Activated naive CD4-positive, alpha-beta T cell treated with anti-CD3 and anti-CD28 coated beads, Interleukin-2, amount 50 U/mL, for 16 hours (primary cell): ENCODE measurements at places on chromosomes 11 and 22.
A peak's percentile ranks its signal among the peaks of the same experiment; 100 is the strongest.

DNA sequence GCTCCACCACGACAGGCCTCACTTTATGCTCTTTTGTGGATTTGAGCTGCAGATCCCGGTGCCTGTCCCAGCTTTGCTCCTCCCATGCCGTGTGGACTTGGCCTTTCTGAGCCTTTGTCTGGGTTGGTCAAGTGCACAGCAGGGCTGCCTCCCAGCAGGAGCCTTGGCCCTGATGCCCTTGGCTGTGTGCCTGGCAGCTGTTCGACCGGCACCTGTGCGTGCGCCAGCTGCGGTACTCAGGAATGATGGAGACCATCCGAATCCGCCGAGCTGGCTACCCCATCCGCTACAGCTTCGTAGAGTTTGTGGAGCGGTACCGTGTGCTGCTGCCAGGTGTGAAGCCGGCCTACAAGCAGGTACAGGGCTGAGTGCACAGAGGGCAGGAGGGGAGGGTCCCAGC, 46.5 kb downstream of the MYO7A start:
- DNase-seq = no peak

GRCh38 chr11:2447951-2448650, 3.3 kb downstream of the KCNQ1 start:
- peak; percentile 6 for DNase-seq

GRCh38 chr11:119774172-119774763, 45.3 kb upstream of the NECTIN1 start:
- no peak for DNase-seq

DNA sequence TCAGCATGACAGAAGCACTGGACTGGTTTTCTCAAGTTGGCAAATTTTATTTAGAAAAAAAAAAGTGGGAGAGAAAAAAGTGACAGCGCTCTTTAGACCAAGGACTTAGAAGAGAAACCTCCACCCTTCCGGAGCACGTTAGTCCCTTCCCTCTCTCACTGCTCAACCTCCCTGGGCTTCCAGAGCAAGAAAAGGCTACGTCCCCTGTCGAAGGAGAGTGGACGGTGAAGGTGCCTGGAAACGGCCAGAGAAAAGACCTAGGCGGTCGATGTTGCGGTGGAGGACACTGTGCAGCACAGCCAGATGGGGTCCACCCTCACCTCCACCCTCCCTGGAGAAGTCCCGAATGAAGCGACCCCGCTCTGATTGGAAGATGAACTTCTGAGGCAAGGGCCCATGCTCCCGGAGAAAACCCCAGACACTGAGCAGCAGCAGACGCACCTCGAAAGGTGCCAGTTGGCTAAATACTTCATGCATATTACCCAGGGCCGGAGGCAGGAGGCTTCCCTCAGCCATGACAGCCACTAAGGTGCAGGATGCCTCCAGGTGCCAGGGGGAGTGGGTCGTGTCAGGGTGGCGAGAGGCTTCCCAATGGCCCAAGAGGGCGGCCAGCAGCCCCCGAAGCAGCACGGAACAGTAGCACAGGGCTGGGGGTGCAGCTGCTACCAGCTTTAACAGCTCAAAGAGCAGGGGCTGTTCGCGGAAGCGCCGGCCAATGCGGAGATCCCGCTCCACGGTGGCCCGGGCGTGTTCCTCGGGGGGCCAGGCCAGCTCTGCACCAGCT, 604 bp upstream of the GANAB start:
- no peak for DNase-seq

GRCh38 chr11:111427471-111427912, 48.4 kb upstream of the POU2AF1 start:
- no peak for DNase-seq

DNA sequence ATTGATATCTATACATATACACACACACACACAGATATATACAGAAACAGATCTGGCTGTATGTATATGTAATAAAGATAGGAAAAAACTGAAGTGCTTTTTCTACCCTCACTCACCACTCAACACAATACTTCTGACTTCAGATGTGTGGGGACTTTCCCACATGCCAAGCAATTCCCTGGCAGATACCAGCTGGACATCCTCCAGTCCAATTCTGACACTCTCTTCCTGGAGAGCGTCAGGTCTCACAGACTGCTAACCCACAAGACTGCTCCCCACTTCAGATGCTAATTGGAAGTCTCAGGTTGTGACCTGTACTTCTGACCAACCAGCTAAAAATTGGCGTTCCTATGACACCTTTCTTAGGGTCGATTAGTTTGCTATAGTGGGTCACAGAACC, 140.6 kb downstream of the ATG16L2 start:
- no peak for DNase-seq

DNA sequence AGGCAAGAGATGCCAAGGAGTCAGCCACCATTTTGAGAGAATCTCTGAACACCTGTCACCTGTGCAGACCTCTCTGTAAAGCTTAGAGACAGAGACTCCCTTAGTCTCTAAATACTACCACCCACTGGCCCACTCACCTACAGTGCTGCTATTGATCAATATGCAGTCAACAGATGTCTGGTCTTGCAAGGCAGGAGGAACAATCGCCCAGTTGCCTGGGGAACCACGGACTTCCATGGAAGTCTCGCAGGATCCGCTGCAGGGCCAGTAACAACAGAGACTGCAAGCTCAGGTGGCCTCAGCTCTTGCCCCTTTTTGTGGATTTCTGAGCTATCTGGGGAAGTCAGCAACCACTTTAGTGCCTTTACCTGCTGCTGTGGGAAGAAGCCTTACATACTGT, 195.1 kb downstream of the OPCML start:
- no peak for DNase-seq

DNA sequence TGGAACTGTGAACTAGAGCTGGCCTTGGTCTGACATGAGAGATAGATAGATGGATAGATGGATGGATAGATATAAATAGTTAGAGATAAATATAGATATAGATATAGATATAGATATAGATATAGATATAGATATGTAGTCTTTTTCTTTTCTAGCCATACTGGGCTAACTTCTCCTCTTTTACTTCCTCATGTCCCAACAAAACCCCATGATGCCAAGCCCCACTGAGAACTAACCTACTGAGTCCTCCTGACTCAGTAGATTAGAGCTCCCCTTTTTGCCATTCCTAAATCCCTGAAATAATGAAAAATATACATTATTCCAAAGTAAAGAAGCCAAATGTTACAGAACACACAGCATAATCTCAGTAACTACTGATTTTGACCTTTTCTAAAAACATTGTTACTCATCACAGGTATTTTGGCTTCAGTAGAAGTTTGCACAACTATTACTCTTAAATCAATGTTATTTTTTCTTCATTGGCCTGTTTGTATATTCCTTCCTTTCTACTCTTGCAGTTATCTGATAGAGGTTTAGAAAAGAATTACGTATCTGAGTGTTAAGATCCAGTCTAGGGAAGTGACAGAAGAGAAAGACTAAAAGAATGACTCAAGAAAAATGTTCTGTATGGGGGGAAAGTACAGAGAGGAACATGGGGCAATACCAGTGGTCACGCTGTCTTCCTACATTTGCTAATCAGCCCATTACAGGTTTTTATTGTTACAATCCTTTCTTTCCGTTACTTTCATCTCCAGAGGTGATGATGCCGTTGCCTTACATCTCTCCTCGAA, 6.0 kb upstream of the OR10D3 start:
- DNase-seq = no peak

DNA sequence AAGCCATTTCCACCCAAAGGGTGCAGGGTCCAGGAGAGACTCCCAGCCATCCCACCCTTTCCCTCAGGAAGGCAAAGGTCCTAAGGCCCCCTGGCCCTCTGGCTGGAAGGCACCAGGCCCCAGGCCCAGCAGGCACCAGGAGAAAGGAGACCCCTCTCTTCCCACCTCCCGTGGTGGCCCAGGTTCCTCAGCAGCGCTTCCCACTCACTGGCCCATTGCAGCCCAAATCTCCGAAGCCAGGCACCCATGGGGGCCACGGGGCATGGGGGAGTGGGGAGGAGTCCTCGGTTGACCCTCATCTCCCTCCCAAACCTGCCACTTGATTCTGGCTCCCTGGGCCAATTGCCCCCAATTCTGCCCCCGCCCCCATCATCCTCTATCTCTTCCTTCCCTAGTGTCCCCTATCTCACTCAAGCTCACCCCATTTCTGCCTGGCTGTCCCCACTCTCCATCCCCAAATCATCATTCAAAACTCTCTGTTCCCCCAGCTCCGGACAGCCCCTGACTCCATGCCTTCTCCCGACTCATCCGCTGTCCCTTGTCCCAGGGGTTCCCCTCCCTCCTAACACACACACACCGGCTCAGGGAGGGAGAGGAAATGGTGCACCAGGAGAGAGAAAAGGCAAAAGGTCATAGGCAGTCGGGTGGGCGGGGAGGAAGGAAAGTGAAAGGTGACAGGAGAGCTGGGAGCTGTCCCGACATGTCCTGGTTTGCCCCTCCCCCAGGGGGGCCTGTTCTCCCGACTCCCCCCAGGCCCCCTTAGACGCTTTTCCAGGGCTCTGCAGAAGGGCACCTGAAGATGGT, 1.2 kb downstream of the LIF start:
- no peak for DNase-seq

DNA sequence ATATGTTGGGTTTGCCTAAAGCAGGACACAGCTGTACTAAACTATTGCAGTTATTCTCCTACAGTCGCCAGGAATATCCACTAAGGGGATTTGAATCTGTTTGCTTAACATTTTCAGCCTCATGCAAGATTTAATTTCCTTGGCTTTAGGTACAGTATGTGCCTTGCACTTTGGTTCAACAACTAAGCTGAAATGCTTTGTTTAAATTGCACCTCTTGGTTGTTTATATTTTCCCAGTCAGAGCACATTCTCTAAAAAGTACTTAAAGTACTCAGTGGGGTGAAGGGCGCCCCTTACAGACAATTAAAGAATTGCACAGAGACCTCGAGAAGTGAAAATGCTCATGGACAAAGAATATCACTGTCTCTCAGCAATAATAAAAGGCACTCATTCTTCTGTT, 107.8 kb upstream of the MTNR1B start:
- DNase-seq = no peak

DNA sequence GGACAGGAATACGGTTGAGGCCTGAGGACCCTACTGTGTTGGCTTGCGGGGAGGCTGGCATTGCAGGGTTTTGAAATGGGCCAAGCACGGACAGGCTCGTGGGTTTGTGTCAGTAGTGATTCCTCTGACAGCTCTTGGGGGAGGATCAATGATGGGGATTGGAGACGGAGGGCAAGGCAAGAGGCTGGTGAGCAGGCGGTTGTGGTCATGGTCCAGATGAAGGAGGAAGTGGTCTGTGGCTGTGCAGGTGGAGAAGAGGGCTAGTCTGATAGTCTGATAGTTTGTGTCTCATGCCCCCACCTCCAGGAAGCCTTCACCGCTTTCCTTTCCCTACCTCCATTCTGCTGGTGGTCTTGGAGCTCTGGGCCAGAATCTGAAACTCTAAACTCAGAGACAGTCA, 3.0 kb downstream of the MAFF start:
- no peak for DNase-seq

GRCh38 chr11:62922653-62923431, 1.7 kb upstream of the CHRM1 start:
- DNase-seq = peak; percentile 54

- no peak for DNase-seq
Measured at GRCh38 chr22:27724157-27724556, 77.4 kb downstream of the MN1 start.

DNA sequence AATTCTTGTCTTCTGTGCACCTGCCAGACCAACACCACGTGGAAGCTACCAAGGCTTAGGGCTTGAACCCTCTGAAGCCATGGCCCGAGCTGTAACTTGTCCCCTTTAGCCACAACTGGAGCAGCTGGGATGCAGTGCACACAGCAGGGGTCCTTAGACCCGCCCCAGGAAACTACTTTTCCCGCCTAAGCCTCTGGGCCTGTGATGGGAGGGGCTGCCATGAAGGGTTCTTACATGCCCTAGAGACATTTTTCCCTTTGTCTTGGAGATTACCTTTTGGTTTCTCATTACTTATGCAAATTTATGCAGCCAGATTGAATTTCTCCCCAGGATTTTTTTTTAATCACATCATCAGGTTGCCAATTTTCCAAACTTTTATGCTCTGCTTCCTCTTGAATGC, 9.7 kb downstream of the PATE3 start:
- no peak for DNase-seq

DNA sequence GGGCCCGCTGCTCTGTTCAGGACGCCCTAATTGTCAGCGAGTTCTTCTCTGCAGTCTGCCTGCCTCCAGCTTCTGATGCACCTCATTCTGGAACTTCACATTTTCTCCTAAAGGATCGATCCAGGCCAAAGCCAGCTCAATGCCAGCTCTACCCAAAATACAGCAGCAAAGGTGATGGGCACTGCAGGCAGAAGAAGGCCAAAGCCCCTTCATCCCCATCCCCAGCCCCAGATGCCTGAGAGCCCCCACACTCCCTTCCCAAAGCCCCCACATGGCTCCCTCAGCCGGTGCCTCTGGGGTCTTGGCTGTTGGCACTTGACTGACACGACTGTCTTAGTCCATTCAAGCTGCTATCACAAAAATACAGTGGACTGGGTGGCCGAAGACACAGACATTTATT, 410.3 kb downstream of the BRD1 start:
- DNase-seq = no peak

- DNase-seq = no peak
Measured at GRCh38 chr22:17137861-17138425, 16.8 kb upstream of the TMEM121B start.

- no peak for DNase-seq
Measured at GRCh38 chr22:50294319-50294656, 13.2 kb downstream of the PLXNB2 start.

- DNase-seq = no peak
Measured at GRCh38 chr11:46009647-46010046, 87.2 kb downstream of the LARGE2 start.

- no peak for DNase-seq
Measured at GRCh38 chr22:37679670-37680069, 4.2 kb downstream of the LGALS1 start.

GRCh38 chr22:22789233-22789921, 98.2 kb upstream of the IGLL5 start:
- DNase-seq = no peak
